GM23248 (cell line): ENCODE measurements at places on chromosomes 2 and 18. TPM values are rescaled to one million over a fixed set of nuclear protein-coding genes. Genes with fewer than 3 reads are reported as not detected.
A peak's percentile ranks its signal among the peaks of the same experiment; 100 is the strongest.

GRCh38 chr18:62760403-62760734 lies 45.0 kb downstream of the PHLPP1 start:
- DNase-seq = no peak
- no peak overlapping the region for H3K4me3 ChIP-seq
- no peaks in the 10 kb centered on the region for H3K36me3 ChIP-seq
- peak overlapping the region; percentile 48 for H3K27ac ChIP-seq
- no peaks in the 10 kb centered on the region for H3K27me3 ChIP-seq

GRCh38 chr18:29459972-29460371 lies 1283.0 kb upstream of the CDH2 start:
- H3K4me1 ChIP-seq = no peaks in the 10 kb centered on the region
- no peaks in the 10 kb centered on the region for H3K27me3 ChIP-seq
- no peak overlapping the region for H3K4me3 ChIP-seq
- H3K36me3 ChIP-seq = no peaks in the 10 kb centered on the region

DNA sequence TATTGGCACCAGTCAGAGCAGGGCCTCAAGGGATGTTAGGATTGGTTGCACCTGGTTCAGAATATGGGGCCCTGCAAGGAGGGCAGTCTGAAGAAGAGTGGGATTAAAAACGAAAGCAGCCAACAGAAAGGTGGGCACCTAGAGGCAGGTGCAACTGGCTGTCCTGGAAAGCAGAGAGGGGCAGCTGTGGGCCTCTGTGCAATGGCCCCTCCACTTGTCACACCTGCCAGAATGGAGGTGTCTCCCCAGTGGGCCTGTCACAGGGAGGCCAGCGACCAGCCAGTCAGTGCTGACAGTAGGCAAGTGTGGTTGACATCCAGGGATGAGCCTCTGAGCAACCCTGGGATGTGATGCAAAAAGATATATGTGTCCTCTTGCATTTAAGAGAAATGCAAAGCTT lies 37.7 kb downstream of the INPP4A start:
- H3K36me3 ChIP-seq = no peaks in the 10 kb centered on the region
- no peak for DNase-seq
- no peaks in the 10 kb centered on the region for H3K27me3 ChIP-seq
- no peak overlapping the region for H3K4me3 ChIP-seq
- H3K27ac ChIP-seq = no peak overlapping the region
- H3K4me1 ChIP-seq = peaks cover 20% of the 10 kb centered on the region

The PMAIP1 gene
- 5.2 and 5.3 TPM in 2 replicates for total RNA-seq

DNA sequence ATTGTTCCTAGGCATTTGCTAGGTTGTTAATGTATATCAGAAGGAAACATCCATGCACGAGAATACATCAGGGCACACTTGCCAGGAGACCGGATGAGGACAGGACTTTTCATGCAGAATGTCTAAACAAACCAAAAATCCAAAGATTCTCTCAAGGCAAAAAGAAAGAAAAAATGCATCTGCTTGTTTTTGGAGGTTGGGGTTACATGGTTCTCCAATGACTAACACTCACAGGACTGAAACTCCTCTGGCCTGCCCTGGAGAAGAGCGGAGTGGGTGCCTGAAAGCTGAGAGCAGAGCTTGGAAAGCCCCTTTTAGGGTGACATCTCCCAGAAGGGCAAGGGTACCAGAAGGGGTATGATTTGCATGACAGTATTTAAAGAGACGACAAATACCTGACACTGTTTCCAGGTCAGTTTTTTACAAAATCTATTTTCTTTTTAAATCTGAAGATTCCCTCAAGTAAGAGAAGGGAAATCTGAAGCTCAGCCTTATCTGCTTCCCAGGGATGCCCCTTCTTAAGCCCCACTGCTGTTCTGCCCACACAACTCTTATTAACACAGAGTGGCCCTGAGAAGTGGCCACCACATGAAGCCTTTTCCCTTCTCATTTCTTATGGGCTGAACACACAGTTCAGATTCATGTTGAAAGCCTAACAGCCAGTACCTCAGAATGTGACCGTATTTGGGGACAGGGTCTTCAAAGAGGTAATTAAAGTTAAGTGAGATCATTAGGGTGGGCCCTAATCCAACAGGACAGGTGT lies 216.4 kb downstream of the STK39 start:
- no peaks in the 10 kb centered on the region for H3K27me3 ChIP-seq
- H3K4me1 ChIP-seq = peaks cover 10% of the 10 kb centered on the region
- DNase-seq = peak; percentile 63
- H3K27ac ChIP-seq = peak overlapping the region; percentile 29; the same call in 1 of the 2 replicates
- H3K4me3 ChIP-seq = no peak overlapping the region

GRCh38 chr2:10909050-10909995 lies 2.4 kb upstream of the KCNF1 start:
- H3K4me1 ChIP-seq = no peaks in the 10 kb centered on the region
- no peak overlapping the region for H3K27ac ChIP-seq
- no peak overlapping the region for H3K4me3 ChIP-seq
- H3K27me3 ChIP-seq = peaks cover 5% of the 10 kb centered on the region

The CRACDL gene
- not detected in 2 replicates for total RNA-seq

GRCh38 chr2:121082191-121082590 lies 202.8 kb downstream of the TFCP2L1 start:
- no peak overlapping the region for H3K27ac ChIP-seq
- no peaks in the 10 kb centered on the region for H3K4me1 ChIP-seq
- H3K4me3 ChIP-seq = no peak overlapping the region
- H3K27me3 ChIP-seq = peaks cover 11% of the 10 kb centered on the region; the same call in 1 of the 2 replicates
- no peaks in the 10 kb centered on the region for H3K36me3 ChIP-seq
- DNase-seq = no peak

DNA sequence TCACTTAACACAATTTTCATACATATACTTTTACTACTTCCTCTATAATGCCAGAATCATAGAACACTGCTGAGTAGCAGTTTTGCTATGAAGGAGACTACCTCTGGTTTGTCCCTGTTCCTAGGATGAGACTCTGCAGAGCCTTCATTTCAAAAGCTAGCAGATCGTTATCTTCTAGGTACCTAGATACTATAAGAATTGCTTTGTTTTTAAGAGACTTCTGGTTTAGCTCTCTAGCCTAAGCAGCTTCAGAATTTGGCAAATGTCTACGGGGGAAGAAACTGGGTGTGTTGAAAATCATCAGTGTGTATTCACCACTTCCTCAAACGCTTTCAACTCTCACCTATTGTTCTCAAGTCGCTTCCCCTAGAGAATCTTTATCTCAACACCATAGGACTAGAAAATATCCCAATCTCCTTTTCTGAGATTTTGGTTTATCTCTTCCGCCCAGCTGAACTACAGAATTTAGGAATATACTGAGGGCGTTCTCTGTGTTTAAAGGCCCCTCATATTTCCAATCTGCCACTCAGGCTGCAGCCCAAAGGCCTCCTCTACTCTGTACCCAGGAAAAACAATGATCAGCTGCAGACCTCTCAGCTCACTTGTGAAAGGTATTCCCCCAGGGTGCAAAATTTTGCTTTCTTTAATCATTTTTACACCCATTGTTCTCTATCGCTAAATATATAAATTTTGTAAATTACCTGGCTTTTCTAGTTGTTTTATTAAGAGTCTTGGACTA lies 28.7 kb downstream of the SMAD2 start:
- DNase-seq = no peak
- no peaks in the 10 kb centered on the region for H3K36me3 ChIP-seq
- no peak overlapping the region for H3K27ac ChIP-seq
- H3K4me1 ChIP-seq = no peaks in the 10 kb centered on the region

DNA sequence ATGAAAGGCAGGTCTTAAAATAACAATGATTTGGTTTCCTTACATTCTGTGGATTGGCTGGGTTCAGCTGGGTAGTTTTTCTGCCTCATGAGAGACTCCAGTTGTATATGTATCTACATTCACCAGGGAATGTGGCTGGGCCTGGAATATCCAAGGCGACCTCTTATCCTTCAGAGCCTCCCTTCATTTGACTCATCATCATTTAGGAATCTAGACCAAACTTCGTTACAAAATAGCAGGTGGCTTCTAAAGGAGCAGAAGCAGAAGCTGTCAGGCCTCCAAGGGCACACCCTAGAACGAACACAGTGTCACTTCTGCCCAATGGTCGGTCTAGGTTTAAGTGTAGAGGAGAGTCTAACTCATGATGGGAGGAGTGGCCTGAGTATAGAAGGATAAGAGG lies 204.2 kb downstream of the EN1 start:
- no peak overlapping the region for H3K27ac ChIP-seq
- no peaks in the 10 kb centered on the region for H3K36me3 ChIP-seq
- peaks cover 16% of the 10 kb centered on the region for H3K4me1 ChIP-seq

GRCh38 chr18:46732201-46732600 lies 24.7 kb downstream of the ST8SIA5 start:
- H3K36me3 ChIP-seq = no peaks in the 10 kb centered on the region
- peaks cover 4% of the 10 kb centered on the region for H3K27me3 ChIP-seq
- H3K4me3 ChIP-seq = no peak overlapping the region
- H3K4me1 ChIP-seq = no peaks in the 10 kb centered on the region

DNA sequence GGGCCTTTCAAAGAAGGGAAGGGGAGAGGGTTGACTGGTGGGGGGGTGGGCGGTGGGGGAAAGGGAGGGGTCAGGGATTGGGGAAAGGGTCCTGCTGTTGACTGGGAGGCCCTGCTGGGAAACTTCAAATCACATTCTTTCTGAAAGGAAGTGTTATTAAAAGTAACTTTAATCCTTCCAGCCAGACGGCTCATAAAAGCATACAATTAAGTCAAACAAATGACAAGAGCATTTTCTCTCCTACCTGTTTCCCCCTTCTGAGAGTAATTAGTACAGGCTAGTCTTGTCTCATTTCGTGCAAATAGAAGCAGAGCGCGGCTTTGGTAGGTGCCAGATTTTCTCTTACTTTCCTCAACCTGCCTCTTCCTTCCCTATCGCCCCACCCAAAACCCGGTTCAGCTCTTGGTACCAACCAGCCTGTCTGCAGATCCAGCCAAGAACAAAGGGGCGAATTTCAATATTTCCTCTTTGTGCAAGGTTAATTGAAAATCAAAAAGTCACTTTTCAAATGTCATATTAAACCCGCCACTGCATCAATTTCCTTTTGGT lies 2112.6 kb upstream of the PIK3C3 start:
- DNase-seq = no peak
- 0 out of 2 replicates have a peak, but pooled peaks cover 4% of the 10 kb centered on the region for H3K4me1 ChIP-seq
- H3K36me3 ChIP-seq = no peaks in the 10 kb centered on the region

GRCh38 chr2:191682126-191682525 lies 4.2 kb downstream of the NABP1 start:
- peak overlapping the region; percentile 97 for H3K4me3 ChIP-seq
- H3K36me3 ChIP-seq = peaks cover 64% of the 10 kb centered on the region
- peak overlapping the region; percentile 100 for H3K27ac ChIP-seq
- DNase-seq = peak; percentile 66

The MYO5B gene
- not detected in 2 replicates for total RNA-seq

GRCh38 chr2:36476411-36476810 lies 120.8 kb downstream of the CRIM1 start:
- H3K36me3 ChIP-seq = peaks cover 96% of the 10 kb centered on the region
- no peaks in the 10 kb centered on the region for H3K27me3 ChIP-seq
- no peak for DNase-seq
- peaks cover 50% of the 10 kb centered on the region for H3K4me1 ChIP-seq
- 0 out of 2 replicates have a peak overlapping the region, but pooled peaks have one; percentile 79 for H3K27ac ChIP-seq
- H3K4me3 ChIP-seq = no peak overlapping the region

DNA sequence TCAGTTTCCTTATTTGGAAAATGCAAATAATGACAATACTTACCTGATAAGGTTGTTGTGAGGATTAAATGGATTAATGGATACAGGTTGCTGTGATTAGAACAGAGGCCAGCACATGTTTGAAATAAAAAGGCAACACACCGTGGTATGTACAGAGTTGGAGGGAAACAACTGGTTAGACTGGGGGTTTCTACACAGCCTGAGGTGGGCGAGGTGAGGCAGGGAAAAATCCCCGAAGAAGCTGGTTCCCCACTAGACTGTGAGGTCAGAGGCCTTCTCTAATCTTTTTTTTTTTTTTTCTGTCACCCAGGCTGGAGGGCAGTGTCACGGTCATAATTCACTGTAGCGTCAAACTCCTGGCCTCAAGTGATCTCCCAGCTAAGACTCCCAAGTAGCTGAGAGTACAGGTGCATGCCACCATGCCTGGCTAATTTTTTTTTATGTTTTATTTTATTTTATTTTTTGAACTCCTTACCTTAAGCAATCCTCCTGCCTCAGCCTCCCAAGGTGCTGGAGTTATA lies 1.2 kb upstream of the E2F6 start:
- H3K4me1 ChIP-seq = peaks cover 18% of the 10 kb centered on the region
- no peaks in the 10 kb centered on the region for H3K27me3 ChIP-seq
- peak overlapping the region; percentile 82; the same call in 1 of the 2 replicates for H3K4me3 ChIP-seq
- no peak for DNase-seq

The KIF1A gene
- under 0.01 TPM in 1 of 2 replicates, not detected in the other for total RNA-seq

The LYPD1 gene
- 0.11 TPM in 1 of 2 replicates, not detected in the other for total RNA-seq

- H3K27me3 ChIP-seq = no peaks in the 10 kb centered on the region
- H3K4me1 ChIP-seq = peaks cover 27% of the 10 kb centered on the region
- H3K36me3 ChIP-seq = no peaks in the 10 kb centered on the region
- no peak overlapping the region for H3K27ac ChIP-seq
Observed at GRCh38 chr2:239307221-239307569, 93.6 kb downstream of the HDAC4 start.

GRCh38 chr2:63741884-63742579 lies 99.7 kb upstream of the UGP2 start:
- no peaks in the 10 kb centered on the region for H3K36me3 ChIP-seq
- no peak overlapping the region for H3K4me3 ChIP-seq
- H3K27ac ChIP-seq = no peak overlapping the region
- H3K27me3 ChIP-seq = no peaks in the 10 kb centered on the region
- peaks cover 36% of the 10 kb centered on the region for H3K4me1 ChIP-seq

DNA sequence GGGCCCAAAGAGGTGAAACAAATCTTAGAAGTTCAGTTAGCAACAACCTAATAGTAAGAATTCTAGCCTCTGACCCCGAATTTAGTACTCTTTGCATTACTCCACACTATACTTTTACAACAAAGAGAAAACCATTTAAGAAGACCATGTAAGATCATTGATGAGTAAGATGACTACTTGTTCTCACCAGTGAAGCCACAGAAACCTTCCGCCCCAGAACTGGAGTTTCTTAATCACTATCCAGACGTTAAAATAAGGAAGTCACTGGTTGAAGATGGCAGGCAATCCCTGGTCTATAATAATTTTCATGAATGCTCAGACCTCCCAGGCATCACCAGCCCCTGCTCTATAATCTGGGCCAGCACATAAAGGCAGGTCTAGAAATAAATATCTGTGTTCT lies 95.0 kb downstream of the TMEM163 start:
- no peaks in the 10 kb centered on the region for H3K4me1 ChIP-seq
- no peak for DNase-seq

DNA sequence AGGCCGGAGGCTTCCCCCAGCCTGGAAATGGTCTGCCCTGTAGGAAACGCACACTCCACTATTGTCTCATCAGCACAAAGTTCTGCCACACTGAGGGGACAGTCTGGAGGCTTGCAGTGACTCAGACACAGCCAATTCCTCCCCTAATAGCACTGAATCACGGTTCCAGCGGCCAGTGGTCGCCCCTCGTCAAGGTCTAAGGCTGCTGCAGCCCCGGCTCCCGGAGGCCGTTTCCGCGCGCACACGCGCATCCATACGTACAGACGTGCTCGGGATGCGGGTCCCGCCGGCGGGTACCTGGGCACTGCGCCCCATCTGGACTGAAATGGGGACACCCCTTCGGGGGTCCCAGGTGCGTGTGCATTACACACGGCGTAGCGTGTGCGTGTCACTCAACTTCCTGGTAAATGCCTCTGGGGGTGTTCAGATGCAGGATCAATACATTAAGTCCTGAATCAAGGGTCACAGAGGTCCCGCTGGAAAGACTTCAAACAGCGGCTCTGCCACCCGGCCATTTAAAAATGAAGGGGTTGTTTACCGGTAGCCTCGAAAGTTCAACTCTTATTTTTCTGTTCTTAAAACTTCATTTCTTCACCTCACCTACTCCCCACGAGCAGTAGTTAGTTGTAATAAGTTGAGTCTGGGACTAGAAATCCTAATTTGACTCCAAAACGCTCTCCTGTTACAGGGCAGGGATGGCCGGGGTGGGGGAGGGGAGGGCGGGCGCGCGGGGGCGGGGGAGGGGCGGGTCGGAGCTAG lies 572 bp upstream of the ZNF516 start:
- no peaks in the 10 kb centered on the region for H3K27me3 ChIP-seq
- peak; percentile 79 for DNase-seq
- H3K27ac ChIP-seq = peak overlapping the region; percentile 63
- peak overlapping the region; percentile 89 for H3K4me3 ChIP-seq
- H3K4me1 ChIP-seq = no peaks in the 10 kb centered on the region
- no peaks in the 10 kb centered on the region for H3K36me3 ChIP-seq
